ENCODE measurements at places on chromosomes 6 and 20.

GRCh38 chr6:108159981-108160380 lies 5.8 kb upstream of the NR2E1 start:
- DNase-seq = no peak

- no peak for DNase-seq
Observed at GRCh38 chr6:138290423-138290962, 72.2 kb upstream of the PBOV1 start.

DNA sequence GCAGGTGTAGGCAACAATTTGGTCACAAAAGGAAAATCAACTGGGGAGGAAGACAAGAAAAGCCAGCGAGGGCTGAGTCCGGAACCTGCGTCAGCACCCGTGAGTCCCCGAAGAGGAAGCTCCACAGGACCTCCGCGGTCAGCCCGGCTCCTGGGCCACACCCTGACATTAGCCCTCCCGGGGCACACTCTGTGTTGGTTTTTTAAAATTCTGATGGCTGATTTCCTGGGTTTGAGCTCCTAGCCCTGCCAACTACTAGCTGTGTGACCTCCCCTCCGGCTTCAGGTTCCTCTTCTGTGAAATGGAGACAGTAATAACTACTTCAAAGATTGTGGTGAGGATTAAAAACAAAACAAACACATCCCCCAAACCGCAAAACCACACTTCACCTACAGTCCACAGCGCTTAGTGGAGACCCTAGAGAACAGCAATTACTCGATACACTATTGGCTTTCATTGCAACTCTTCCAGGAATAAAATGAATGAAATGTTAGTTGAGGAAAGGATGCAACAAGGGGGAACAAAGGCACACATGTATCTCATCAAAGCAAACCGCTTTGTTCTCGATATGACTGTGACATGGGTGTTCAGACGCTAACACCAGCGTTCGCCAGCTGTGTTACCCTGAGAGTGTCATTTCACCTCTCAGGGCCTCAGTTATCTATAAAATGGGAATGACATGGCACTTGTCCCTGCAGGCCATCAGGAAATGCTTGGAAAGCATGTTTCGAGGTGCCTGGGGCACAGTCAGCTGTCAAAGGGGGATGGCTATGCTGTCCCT lies 985 bp downstream of the ZBP1 start:
- no peak for DNase-seq

GRCh38 chr6:27777126-27777525 lies 135.1 kb downstream of the OR2B2 start:
- no peak for DNase-seq

- DNase-seq = no peak
Observed at GRCh38 chr6:133945158-133945557, 7.9 kb upstream of the TBPL1 start.

GRCh38 chr20:57656821-57657534 lies 36.8 kb upstream of the ZBP1 start:
- DNase-seq = no peak

GRCh38 chr6:136914947-136915346 lies 7.2 kb upstream of the SLC35D3 start:
- no peak for DNase-seq

Data from stimulated activated CD4-positive, alpha-beta T cell treated with anti-CD3 and anti-CD28 coated beads, Interleukin-1b, Interleukin-23, amount 100 ng/mL, for 1 hour (primary cell).